ENCODE measurements at places on chromosomes 7 and 10. TPM values are rescaled to one million over a fixed set of nuclear protein-coding genes. Genes with fewer than 3 reads are reported as not detected.

- DNase-seq, result no peak
- no peak overlapping the region for H3K27ac ChIP-seq
- H3K4me3 ChIP-seq, result no peak overlapping the region
- H3K4me1 ChIP-seq, result peaks cover 11% of the 10 kb centered on the region
- H3K36me3 ChIP-seq, result no peaks in the 10 kb centered on the region
These were observed 66.0 kb downstream of the ELMO1 start for GRCh38 chr7:37382546-37383088.

DNA sequence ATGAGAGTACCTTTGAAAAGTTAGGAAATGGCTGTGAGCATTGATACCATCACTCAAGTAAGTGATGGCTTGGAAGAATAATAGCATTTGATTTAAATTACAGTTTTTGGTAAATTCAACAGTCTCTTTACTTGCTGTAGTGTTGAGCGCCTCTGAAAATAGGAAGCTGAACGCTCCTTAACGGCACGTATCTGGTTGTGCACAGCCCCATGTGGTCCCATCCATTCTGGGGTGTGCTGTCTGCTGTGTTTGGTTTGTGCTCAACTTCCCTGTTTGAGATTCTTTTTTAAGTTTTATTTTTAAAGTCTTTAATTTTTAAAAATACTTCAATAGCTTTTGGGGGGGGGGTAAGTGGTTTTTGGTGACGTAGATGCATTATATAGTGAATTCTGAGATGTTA is 51.5 kb downstream of the DNAJB6 start:
- no peaks in the 10 kb centered on the region for H3K27me3 ChIP-seq
- peak overlapping the region; percentile 73 for H3K27ac ChIP-seq
- DNase-seq, result no peak
- peaks cover 21% of the 10 kb centered on the region for H3K4me1 ChIP-seq

DNA sequence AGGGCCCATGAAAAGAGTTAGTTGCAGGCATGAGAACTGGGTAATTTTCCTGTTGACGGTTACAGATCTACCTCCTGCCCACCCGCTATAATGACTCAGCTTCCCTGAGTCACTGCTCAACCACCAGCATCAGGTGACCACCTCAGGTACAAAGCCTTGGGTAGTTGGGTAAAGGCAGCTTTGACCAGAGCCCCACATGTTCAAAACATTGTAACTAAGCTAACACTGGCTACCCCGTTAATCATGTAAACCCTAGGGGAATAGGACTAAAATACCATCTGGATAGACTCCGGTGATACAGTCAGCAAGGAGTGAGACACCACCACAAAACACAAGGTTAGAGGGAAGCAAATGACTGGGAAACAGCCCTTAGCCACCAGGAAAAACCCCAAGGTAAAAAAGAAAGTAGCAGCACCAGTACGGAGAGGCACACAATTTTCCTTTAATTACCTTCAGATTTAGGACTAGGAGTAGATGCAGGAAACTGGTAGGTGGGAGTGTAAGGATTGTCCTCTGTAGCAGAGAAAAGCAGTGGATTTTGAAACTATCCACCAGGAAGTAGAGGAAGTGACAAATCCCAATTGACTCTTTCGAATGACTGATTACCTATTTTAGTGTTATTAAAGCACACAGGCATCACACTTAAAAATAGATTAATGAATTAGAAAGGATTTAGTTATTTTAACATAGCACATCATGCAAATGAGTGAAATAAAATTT is 103.5 kb upstream of the PDLIM1 start:
- H3K27ac ChIP-seq, result no peak overlapping the region
- H3K4me1 ChIP-seq, result no peaks in the 10 kb centered on the region
- no peak overlapping the region for H3K4me3 ChIP-seq
- no peak for DNase-seq
- peaks cover 13% of the 10 kb centered on the region for H3K36me3 ChIP-seq

GRCh38 chr7:39304178-39304577 is 262.0 kb upstream of the YAE1 start:
- no peak overlapping the region for H3K4me3 ChIP-seq
- no peaks in the 10 kb centered on the region for H3K4me1 ChIP-seq
- DNase-seq, result no peak
- H3K36me3 ChIP-seq, result no peaks in the 10 kb centered on the region
- H3K27me3 ChIP-seq, result no peaks in the 10 kb centered on the region
- H3K27ac ChIP-seq, result no peak overlapping the region

DNA sequence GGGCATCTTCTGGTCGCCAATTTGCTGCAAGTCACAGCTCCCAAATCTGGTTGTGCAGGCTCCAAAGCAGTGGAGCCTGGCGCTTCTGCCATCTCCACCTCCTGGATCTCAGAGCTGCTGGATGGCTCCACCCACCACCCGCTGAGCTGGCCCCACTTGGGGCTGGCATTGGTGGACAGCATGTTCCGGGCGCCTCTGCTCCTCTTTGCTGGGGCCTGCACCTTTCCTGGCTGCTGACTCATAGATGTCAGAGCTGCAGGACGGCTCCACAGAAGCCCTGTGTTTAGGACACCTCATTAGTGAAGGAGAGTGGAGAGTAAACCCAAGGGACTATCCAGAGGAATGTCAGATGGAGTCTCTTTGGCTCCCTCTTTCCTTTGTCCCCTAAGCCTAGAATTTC is 27.4 kb downstream of the MAPK8 start:
- H3K36me3 ChIP-seq, result no peaks in the 10 kb centered on the region
- no peak overlapping the region for H3K4me3 ChIP-seq
- no peak overlapping the region for H3K27ac ChIP-seq
- H3K27me3 ChIP-seq, result no peaks in the 10 kb centered on the region
- no peak for DNase-seq
- no peaks in the 10 kb centered on the region for H3K4me1 ChIP-seq

- no peak overlapping the region for H3K4me3 ChIP-seq
- H3K27me3 ChIP-seq, result no peaks in the 10 kb centered on the region
- H3K36me3 ChIP-seq, result no peaks in the 10 kb centered on the region
- H3K27ac ChIP-seq, result no peak overlapping the region
- no peaks in the 10 kb centered on the region for H3K4me1 ChIP-seq
These were observed 280.2 kb upstream of the HGF start for GRCh38 chr7:82049891-82050533.

GRCh38 chr10:103197174-103197573 is 4.1 kb upstream of the NT5C2 start:
- H3K36me3 ChIP-seq, result no peaks in the 10 kb centered on the region
- peaks cover 25% of the 10 kb centered on the region for H3K4me1 ChIP-seq
- DNase-seq, result no peak
- no peak overlapping the region for H3K27ac ChIP-seq

- no peak for DNase-seq
- no peak overlapping the region for H3K4me3 ChIP-seq
- no peaks in the 10 kb centered on the region for H3K4me1 ChIP-seq
- H3K27me3 ChIP-seq, result no peaks in the 10 kb centered on the region
- no peak overlapping the region for H3K27ac ChIP-seq
These were observed 33.4 kb downstream of the VWDE start for GRCh38 chr7:12370249-12370648.

- H3K4me3 ChIP-seq, result no peak overlapping the region
- H3K4me1 ChIP-seq, result no peaks in the 10 kb centered on the region
- no peak for DNase-seq
These were observed 43.8 kb downstream of the SH2D4B start for GRCh38 chr10:80581469-80581835.

- no peak overlapping the region for H3K4me3 ChIP-seq
- no peak for DNase-seq
- H3K4me1 ChIP-seq, result peaks cover 10% of the 10 kb centered on the region
- H3K27me3 ChIP-seq, result no peaks in the 10 kb centered on the region
- no peak overlapping the region for H3K27ac ChIP-seq
These were observed 7.0 kb downstream of the REEP3 start for GRCh38 chr10:63528084-63528744.

GRCh38 chr10:96073722-96074121 is 30.3 kb downstream of the CCNJ start:
- H3K27ac ChIP-seq, result no peak overlapping the region
- H3K36me3 ChIP-seq, result no peaks in the 10 kb centered on the region
- H3K4me1 ChIP-seq, result peaks cover 25% of the 10 kb centered on the region
- no peak overlapping the region for H3K4me3 ChIP-seq

DNA sequence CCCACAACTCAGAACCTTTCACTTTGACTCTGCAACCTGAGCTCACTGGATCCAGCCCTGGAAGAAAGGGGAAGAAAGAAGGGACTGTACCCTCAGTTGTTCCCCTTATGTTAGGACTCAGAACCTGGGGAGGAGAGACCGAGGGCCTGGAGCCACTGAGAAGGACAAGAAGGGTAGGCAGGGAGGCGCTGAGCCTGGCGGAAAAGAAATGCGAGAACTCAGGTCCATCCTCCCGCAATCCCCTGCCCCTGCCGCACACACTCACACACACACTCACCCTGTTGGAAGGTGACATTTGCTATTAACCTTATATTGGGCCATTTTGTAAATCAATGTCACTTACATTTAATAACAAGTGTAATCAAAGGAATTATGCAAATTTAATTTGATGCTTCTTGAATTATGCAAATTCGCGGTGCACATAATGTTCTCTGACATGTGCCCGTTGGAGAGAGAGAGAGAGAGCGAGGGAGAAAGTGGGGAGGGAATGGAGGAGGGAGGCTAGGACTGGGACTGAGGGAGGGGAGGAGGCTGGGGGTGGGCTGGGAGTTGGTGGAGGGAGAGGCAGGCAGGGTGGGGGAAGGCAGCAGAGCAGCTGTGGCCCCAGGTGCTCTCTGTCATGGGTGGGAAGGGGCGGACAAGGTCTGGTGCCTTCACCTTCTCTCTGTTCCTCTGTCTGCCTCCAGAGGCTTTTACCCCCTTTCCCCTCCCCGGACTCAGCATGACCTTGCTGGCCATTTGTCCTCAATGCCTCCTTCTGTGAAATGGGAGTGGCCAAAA is 99.6 kb upstream of the PAX2 start:
- no peak overlapping the region for H3K27ac ChIP-seq
- H3K27me3 ChIP-seq, result no peaks in the 10 kb centered on the region
- no peaks in the 10 kb centered on the region for H3K36me3 ChIP-seq
- DNase-seq, result no peak
- H3K4me1 ChIP-seq, result peaks cover 27% of the 10 kb centered on the region

DNA sequence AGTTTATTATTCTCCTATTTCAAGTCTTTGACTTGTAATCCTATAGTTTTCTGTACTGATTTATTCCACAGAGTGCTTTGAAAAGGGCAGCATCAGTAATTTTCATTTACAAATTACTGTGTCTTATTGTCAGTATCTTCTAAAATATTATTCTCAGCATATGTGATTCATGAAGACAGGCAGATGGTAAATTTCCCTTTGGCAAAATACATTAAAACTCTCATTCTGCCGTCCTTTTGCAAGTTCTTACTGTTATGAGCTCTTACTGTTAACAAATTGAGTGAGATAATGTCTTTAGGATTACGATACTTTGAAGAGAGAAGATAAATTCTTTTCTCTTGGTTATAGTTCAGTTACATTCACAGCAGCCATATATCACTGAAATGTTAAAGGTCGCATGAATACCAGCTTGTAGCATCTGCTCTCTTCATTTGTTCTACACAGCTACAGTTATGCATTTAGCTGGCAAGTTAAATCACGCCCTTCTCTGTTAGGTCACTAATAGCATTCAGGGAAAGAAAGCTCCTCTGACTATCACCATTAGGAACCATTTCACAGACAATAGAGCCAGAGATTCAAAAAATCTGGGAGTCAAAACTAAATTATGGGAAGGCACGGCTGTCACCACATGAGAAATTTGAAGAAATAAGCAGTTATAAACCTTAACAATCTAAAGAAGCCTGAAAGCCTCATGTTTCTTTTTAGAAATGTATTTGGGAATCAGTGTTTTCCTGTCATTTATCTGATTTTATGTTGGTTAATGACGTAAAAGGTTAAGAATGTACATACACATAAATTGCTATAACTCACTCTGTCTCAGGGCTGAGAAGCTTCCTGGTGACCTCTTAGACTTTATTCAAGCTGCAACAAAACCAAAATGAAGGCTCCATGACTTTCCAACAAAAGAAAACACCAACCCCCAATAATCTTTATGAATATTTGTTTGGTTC is 109.6 kb upstream of the SP4 start:
- no peaks in the 10 kb centered on the region for H3K36me3 ChIP-seq
- H3K27me3 ChIP-seq, result no peaks in the 10 kb centered on the region
- H3K4me1 ChIP-seq, result peaks cover 29% of the 10 kb centered on the region

GRCh38 chr10:5963071-5963470 is 14.3 kb downstream of the IL15RA start:
- H3K36me3 ChIP-seq, result no peaks in the 10 kb centered on the region
- H3K4me1 ChIP-seq, result no peaks in the 10 kb centered on the region
- H3K27ac ChIP-seq, result no peak overlapping the region
- no peak overlapping the region for H3K4me3 ChIP-seq
- DNase-seq, result no peak
- no peaks in the 10 kb centered on the region for H3K27me3 ChIP-seq

DNA sequence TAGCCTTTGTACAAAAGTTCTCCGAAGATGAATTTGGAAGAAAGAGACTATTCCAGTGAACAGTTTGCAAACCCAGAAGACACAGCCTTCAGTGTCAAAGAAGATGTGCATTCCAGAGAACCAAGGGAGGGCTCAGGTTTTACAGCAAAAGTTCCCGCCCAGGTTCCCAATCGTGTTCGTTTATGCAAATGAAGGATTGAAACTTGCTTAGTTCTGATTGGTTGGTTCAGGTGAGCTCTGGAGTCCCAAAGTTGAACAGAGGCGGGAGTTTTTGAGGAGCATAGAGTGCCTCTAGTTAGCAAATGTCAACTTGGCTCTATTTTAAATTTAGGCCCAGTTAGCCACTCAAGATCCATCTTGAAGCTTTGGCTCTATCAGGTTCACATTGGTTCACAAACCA is 51.3 kb downstream of the TMEM270 start:
- H3K27me3 ChIP-seq, result no peaks in the 10 kb centered on the region
- H3K4me1 ChIP-seq, result no peaks in the 10 kb centered on the region
- no peaks in the 10 kb centered on the region for H3K36me3 ChIP-seq
- no peak for DNase-seq
- H3K27ac ChIP-seq, result no peak overlapping the region

DNA sequence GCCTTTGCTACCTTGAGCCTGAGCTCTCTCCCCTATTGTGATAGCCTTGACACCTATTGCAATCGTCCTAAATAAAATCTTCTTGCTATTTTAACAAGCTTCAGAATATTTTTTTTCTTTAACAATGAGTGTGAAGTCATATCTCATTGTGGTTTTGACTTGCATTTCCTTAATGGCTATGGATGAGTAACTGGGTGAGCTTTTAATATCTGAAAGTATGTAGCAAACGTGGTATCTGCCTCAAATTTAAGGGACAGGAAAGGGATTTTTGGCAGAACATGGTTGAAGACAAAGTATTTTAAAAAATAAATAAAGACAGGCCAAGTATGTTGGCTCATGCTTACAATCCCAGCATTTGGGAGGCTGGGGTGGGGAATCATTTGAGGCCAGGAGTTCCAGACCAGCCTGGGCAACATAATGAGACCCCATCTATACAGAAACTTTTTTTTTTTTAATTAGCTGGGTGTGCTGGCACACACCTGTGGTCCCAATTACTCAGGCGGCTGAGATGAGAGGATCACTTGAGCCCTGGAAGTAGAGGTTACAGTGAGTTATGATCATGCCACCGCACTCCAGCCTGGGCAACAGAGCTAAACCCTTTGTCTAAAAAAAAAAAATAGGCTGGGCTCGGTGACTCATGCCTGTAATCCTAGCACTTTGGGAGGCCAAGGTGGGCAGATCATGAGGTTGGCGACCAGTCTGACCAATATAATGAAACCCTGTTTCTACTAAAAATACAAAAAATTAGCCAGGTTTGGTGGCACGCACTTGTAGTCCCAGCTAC is 319.3 kb upstream of the NRP1 start:
- DNase-seq, result no peak
- no peak overlapping the region for H3K27ac ChIP-seq
- no peaks in the 10 kb centered on the region for H3K27me3 ChIP-seq
- H3K4me1 ChIP-seq, result peaks cover 3% of the 10 kb centered on the region

- H3K4me1 ChIP-seq, result no peaks in the 10 kb centered on the region
- no peaks in the 10 kb centered on the region for H3K27me3 ChIP-seq
- DNase-seq, result no peak
These were observed 25.8 kb upstream of the PLPP4 start for GRCh38 chr10:120431251-120431651.

The CPED1 gene
- 0.23 TPM for total RNA-seq

The FBXL13 gene
- total RNA-seq, result 2.5 TPM

The AKR1C4 gene
- total RNA-seq, result not detected
